ENCODE measurements at places on chromosomes 12 and 14.

GRCh38 chr12:111150921-111151840, 217.7 kb downstream of the PHETA1 start:
- DNase-seq: no peak

- DNase-seq: no peak
Measured at GRCh38 chr12:30047516-30048254, 263.9 kb upstream of the TMTC1 start.

DNA sequence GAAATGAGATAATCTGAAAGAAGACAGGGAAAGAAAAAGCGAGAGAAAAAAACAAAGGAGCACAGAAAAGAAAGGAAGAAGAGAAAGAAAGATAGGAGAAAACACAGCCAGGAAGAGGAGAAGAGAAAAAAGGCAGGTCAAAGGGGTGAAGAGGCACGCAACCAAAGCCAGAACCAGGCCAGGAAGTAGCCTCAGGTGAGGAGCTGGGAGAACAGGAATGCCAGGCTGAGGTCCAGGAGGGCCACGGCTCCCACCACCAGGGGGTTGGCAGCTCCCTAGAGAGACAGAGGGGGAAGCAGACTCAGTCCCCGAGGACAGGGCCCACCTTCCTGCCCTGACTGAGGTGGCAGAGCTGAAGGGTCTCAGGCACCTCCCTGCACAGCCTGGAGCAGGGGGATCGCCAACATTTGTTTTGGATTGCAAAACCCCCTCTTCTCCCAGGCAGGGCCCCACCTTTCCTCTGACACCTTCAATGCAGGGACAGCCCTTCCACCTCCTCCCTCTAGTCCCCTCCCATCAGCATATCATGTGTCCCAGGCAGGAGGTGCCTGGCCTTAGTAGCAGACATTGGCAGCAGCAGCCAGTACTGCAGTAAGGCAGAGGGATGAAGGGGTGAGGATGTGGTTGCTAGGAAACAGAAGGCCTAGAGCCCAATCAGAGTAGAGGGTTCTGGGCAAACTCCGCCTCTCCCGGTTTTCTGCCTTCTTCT, 2.0 kb upstream of the AP1G2 start:
- DNase-seq: no peak

- DNase-seq: no peak
Measured at GRCh38 chr12:106255952-106256351, 8.1 kb upstream of the CKAP4 start.

GRCh38 chr12:65962036-65962430, 137.8 kb downstream of the HMGA2 start:
- DNase-seq: no peak

- no peak for DNase-seq
Measured at GRCh38 chr12:7612851-7613250, 52.9 kb downstream of the APOBEC1 start.

GRCh38 chr14:58100735-58101368, 51.2 kb downstream of the ARMH4 start:
- no peak for DNase-seq

- no peak for DNase-seq
Measured at GRCh38 chr12:95919110-95919509, 23.3 kb downstream of the CCDC38 start.

DNA sequence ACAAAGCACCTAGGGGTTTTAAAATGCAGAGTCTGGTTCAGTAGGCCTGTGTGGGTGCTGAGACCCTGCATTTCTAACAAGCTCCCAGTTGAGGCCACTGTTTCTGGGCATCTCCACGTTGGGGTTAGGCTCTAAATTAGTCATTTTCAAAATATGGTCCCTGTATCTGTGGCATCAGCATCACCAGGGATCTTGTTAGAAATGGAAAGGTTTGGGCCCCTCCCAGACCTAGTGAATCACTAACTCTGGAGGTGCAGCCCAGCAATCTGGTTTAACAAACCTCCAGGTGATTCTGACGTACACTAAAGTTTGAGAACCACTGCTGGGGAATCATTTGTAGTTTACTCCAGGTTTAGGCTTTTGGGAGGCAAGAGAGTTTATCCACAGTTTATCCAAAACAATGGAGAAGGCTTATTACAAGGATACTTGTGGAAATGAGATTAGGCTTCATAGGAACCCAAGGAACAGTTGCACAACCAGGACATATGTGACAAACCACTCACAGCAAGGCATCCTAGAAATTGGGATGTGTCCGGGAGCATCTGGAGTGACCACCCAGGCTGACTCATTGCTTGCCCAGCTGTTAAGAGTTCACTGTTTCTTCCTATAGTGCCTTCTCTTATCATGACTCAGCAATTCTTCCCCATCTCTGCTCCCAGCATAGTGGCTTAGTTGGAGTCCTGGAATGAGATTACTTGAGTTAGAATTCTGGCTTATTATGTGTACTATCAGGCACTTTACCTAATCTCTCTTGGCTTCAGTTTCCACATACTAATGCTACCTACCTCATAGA, 71.6 kb upstream of the STXBP6 start:
- no peak for DNase-seq

- no peak for DNase-seq
Measured at GRCh38 chr14:90666571-90666970, 149.7 kb downstream of the TTC7B start.

- no peak for DNase-seq
Measured at GRCh38 chr12:94180558-94181296, 32.4 kb downstream of the PLXNC1 start.

DNA sequence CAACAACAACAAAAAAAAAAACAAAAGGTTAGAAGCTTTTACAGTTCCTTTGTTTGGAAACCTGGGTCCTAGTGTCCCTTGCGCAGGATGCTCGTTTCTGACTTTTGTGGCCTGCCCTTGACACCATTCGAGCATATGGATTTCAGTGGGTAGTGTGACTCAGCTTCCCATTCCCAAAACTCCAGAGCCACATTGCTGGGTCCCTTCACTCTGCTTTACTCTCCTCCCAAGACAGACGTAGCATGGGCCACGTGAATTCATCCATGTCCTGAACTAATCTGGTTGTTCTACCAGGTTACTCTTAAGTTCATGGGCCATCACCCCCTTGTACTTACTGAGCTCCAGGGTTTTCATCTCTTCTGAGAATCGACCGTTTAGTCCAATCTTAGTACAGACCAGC, 68.0 kb upstream of the MAX start:
- no peak for DNase-seq

GRCh38 chr14:63243646-63244045, 39.4 kb downstream of the RHOJ start:
- DNase-seq: no peak

DNA sequence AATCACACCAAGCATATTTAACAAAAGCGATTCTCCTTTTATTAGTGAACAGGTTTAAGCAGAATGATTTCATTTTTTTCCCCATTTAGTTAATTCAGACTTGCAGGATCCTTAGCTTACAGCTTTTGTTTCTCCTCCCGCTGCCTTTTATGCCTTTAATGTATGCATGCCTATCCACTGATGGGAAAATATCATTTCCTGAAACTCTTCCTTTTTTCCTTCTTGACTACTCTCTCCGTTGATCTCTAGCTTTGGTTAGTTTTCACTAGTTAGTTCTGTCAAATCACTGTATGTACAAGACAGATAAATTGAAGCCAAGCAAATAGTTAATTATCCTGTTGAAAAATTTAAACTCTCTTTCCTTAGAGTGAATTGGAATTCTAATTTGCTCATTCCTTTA, 26.3 kb downstream of the NKX2-1 start:
- no peak for DNase-seq

GRCh38 chr12:30953257-30953656, 26.7 kb downstream of the TSPAN11 start:
- no peak for DNase-seq

GRCh38 chr12:109239691-109240090, 69.4 kb downstream of the FOXN4 start:
- no peak for DNase-seq

DNA sequence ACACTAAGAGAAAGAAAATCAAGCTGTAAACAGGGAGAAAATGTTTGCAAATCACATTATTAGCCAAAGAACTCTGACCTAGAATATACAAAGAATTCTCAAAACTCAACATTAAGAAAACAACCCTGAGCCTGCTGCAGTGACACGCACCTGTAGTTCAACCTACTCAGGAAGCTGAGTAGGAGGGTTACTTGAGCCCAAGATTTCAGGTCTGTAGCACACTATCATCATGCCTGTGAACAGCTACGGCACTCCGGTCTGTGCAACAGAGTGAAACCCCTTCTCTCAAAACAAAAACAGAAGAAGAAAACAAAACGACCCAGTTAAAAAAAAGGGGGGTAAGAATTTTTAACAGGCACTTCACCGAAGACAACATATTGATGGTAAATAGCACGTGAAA, 20.8 kb downstream of the SAV1 start:
- DNase-seq: no peak

DNA sequence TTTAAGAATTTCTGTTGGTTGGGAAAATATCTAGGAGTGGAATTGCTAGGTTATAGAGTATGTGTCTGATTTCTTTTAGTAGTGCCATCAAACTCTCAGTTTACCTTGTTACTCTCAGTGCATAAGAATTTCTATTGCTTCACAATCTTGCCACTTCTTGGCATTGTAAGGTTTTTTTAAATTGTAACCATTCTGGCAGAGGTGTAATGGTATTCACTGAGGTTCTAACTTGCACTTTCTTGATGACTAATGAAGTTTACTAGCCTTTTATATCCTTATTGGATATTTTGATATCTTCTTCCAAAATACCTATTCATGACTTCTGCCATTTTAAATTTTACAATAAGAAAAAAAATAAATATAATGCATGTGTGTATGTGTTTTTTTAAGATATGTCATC, 478.0 kb downstream of the NAV3 start:
- DNase-seq: no peak

DNA sequence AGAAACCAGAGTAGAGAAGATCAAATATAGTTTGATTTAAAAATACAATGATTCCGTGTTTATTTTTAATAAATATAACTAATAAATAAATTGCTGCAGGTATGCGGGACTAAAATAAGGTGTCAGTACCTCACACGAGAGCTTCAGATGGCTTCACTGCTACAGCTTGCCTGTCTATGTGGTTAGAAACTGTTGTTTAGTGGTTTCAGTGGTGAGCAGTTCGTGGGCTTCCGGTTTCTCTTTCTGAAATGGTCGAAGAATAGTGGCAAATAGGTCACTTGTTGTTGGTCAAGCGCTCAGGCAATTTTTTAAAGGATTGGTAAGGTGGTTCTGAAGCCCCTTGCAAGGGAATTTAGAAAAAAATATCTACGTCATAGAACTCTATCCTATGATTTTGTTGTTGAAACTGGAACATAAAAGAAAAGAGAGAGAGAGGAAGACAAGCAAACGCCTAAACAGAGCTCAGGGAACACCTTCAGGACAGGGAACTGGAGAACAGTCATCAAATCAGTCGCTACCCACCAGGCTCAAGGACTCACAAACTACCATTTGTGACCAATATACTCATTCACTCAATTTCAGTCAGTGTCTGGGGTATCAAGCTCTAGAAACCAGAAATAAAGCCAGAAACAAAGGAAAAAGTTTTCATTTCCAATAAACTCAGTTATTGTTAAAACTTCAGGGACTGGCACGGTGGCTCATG, 31.3 kb downstream of the GABARAPL1 start:
- DNase-seq: no peak

DNA sequence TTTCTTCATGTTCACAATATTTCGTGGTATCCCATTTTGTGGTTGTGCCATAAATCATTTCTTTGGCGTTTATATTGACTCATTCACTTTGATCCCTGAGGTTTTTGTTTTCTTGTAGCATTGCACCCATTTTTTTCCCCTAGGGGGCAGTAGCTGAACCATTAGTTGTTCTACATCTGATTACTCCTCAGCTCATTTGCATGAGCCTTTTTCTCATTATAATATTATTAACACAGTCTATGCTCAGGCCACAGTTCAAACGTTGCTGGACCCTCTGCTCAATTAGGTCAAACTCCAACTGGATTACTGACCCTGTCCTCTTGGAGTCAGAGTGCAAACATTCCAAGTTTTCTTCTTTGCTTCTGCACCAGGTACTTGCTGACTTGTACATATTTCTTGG, 475.4 kb upstream of the SEL1L start:
- no peak for DNase-seq

- DNase-seq: no peak
Measured at GRCh38 chr14:102363182-102363943, 622 bp downstream of the TECPR2 start.

- DNase-seq: no peak
Measured at GRCh38 chr14:68879841-68880575, 87.1 kb upstream of the ZFP36L1 start.

GRCh38 chr12:93425736-93426411, 15.9 kb downstream of the UBE2N start:
- no peak for DNase-seq

DNA sequence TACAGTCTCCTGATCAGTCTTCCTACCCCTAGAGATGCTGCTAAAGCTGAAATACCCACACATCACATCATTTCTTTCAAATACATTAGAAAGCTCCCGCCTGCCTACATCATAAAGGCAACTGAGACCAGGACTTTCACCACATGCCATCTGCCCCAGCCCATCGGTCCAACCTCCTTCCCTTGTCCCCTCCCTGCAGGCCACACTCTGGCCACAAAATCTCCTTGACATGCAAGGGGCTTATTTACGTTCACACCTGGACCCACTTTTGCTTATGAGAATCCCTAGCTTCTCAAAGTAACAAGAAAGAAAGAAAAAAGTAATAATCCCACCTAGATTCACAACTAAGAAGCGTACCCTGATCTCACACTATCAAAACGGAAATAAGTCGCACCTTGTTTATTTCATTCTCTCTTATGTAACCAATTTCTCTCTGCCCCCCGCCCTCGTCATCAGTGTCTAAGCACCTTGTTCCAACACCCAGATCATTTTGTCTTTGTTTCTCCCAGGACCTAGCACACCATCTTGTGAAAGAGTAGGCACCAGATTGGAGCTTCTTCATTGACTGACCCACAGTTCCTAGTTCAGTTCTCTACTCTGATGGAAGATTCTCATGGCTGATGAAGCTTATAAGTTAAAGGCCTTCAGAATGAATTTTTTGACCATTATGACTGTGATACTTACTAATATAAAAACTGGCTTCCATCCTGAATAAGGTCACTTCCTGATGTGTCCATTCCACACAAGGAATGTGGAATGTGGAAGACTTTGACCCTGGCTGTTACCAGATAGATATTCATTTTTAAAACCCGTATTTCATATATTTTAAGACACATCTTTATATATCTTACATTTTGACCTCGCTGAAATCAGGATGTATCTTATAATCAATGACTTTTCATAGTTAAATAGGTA, 7.7 kb downstream of the WSB2 start:
- DNase-seq: no peak

All from Panc1 (cell line).